ENCODE measurements at places on chromosomes 2 and 18.
A peak's percentile ranks its signal among the peaks of the same experiment; 100 is the strongest.

- DNase-seq = no peak
These were observed 405.8 kb upstream of the CDH2 start for GRCh38 chr18:28582724-28583123.

GRCh38 chr18:80225685-80226084 is 21.6 kb downstream of the PARD6G start:
- DNase-seq = no peak

DNA sequence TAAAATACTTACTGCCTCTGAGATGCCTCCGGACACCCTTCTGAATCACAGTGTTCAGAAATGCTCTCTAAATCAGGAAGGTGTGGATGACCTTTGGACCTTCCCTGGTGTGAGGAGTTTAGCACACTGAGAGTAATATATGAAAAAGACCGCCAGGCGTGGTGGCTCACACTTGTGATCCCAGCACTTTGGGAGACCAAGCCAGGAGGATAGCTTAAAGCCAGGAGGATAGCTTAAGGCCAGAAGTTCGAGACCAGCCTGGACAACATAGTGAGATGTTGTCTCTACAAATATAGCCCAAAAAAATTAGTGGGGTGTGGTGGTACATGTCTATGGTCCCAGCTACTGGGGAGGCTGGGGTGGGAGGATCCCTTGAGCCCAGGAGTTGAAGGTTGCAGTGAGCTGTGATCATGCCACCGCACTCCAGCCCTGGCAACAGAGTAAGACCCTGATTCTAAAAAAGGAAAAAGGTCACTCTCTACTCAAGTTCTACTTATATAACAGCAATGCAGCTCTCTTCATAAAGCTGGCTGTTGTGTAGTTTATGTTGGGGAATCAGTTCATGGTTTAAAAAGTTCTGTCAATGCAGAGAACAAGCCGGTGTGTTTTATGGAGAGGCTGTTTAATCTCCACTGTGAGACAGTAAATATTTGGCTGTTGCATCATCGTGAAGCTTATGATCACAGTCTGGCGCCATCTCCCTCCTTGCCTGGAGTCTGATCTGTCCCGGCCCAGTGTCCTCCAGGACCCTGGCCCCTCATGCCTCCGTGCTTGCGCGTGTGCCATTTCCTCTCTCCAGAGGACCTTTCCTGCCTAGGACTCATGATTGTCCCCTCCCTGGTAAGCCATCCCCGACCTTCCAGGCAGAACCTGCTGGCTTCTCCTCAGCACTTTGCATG is 184.5 kb downstream of the FAM210A start:
- peak; percentile 26 for DNase-seq

- no peak for DNase-seq
These were observed 29.5 kb downstream of the MBOAT2 start for GRCh38 chr2:8974016-8974415.

DNA sequence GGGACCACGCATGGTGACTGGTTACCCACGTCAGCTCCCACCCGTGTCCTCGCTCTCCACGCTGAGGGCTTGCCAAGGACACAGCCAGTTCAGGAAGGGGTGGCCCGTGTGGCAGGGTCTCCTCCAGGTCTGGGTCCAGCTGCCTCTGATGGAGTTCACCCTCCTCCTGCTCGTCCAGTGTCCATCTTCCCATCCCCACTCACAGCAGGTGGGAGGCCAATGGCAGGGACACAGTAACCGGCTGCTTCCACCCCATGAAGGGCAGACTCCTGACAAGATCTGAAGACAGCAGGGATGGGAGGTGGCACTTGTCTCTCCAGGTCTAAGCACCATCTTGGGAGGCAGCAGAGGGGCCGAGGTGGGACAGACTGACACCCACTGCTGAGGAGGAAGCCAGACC is 106.4 kb downstream of the NDUFA10 start:
- DNase-seq = no peak

GRCh38 chr2:1192121-1192520 is 221.1 kb upstream of the TPO start:
- DNase-seq = no peak

DNA sequence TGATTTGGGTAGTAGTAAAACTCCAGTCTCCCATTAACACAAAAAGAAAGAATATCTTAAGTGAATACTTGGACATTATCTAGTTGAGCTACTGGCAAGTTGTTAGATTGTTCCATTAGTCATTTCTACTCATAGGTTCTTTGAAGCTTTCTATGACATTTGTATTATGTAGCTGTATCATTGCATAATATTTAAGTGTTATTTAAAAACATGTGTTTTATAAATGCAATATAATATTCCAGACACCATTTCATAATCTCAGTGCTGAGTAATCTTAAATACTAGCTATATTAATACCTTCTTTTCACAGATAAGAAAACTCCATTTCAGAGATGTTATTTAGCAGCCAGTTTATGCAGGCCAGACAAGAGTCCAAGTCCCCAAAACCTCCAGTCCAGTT is 271.9 kb downstream of the NCKAP5 start:
- no peak for DNase-seq

DNA sequence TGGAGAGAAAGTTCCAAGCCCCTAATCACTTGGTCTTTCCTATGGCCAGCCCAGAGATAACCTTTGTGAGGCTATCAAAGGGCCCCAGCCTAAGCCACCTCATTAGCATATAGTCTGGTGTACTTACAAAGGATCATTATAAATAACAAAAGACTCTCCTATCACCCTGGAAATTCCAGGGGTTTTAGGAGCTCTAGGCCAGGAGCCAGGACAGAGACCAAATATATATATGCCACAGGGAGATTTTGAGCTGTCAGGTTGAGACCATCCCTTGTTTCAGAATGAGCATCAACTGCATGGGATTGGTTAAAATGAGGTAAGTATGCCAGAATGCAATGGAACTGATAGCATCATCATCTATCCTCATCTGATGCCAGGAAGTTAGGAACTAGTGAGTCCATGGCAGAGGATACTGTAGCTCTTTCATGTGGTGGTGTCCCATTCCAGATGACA is 32.1 kb upstream of the CHRNA1 start:
- DNase-seq = no peak

DNA sequence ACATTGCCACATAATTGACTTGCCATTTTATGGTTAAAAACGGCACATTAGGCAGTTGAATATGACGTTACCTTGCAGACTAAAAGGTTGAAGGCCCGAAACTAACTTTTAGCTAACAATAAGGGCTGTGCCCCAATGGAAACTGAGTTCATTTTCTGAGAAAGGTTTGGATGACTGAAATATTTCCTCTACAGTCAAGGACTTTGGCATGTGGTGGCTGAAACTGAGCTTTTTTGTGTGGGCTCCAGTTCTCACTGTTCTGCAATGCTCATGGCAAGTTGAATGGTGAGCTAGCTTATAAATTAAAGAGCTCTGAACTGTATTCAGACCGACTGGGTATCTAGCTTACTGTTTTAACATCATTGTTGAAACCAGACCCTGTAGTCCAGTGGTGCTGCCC is 23.8 kb upstream of the TXNDC2 start:
- DNase-seq = no peak

- DNase-seq = no peak
These were observed 413.2 kb upstream of the LRATD1 start for GRCh38 chr2:14219306-14219705.

DNA sequence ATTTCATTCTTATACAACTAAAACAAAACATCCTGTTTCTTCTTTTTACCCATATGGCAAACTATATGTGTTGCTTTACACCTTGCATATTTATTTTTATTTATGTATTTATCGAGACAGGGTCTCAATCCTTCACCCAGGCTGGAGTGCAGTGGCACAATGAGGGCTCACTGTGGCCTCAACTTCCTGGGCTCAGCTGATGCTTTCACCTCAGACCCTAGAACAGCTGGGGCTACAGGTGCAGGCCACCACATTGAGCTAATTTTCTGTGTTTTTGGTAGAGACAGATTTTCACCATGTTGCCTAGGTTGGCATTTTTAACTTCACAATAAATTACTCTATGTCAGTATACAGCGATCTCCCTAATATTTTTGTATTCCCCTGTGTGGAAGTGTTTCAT is 522.0 kb downstream of the MBD2 start:
- no peak for DNase-seq

DNA sequence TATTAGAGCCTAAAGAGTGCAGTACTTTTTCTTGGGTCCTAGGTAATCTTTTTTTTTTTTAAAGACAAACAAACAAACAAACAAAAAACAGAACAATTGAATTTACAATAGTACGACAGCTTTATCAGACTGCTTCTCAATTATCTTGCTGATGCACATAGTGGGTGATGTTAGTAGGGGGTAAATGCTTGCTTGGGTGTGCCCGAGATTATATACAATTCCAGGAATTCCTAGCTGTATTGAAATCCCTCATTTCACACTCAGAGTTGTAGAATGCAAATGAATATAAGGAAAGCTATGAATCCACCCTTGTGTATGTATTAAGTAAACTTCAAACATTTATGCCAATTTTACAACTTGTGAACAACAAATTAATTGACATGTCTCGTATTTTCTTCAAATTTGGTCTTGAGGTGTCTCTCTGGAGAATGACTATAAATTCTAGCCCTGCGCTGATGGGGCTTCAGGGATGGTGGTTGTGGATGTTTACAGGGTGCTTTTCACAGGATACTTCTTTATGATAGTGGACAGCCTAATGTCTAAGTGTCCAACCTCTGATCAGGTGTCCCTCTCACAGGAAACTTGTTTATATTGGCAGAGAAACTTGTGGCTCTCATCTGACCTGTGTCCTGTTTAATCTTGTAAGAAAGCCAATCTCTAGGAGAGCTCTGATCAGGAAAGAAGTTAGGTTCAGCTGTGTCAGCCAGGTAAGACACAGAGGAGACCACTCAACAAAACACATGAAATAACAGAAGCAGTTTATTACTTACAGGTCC is 61.9 kb upstream of the SLC39A10 start:
- no peak for DNase-seq

DNA sequence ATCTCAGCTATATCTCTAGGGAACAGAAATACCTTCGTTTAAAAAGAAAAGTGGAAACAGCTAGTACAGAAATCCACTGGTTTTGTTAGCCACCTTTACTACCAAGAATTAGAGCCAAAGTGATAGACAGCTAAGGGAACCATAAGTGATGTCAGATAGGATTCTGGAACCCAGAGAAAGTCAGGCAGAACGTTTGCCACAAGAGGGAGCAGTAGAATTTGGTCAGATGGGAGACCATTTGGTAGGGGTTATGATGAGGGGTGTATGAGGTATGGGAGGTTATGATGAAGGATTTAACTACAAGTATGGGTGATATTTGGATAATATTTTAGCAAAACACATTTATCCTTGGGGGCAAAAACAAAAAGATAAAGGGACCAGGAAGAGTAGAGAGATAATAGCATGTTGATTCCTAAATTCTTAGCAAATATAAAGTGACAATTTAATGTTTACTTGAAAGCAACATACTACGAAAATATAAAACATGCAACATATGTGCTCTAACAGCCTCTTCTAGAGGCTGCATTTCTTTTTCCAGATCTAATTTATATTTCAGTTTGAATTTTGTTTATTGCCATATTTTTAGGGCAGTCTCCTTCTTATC is 3.3 kb downstream of the SLC8A1 start:
- peak; percentile 90 for DNase-seq

GRCh38 chr2:146295080-146295670 is 1549.7 kb upstream of the ACVR2A start:
- DNase-seq = no peak

- DNase-seq = no peak
These were observed 56.9 kb downstream of the COMMD1 start for GRCh38 chr2:61962095-61962984.
